ENCODE measurements at places on chromosomes 5 and 9. TPM values are rescaled to one million over a fixed set of nuclear protein-coding genes. Genes with fewer than 3 reads are reported as not detected.

PGM5 gene
- total RNA-seq, result not detected

LNPEP gene
- total RNA-seq, result 79.2 TPM

MARVELD2 gene
- total RNA-seq, result 0.18 TPM

MOB3B gene
- 0.13 TPM for total RNA-seq

SPATA31C1 gene
- total RNA-seq, result not detected

TSLP gene
- 0.15 TPM for total RNA-seq

TAS2R1 gene
- total RNA-seq, result not detected

EMB gene
- total RNA-seq, result 181 TPM

C8G gene
- 3.2 TPM for total RNA-seq

C5orf34 gene
- 7.7 TPM for total RNA-seq

ZNF462 gene
- 0.70 TPM for total RNA-seq

GRCh38 chr5:144332265-144332664 lies 161.6 kb downstream of the KCTD16 start:
- DNase-seq, result no peak

DNA sequence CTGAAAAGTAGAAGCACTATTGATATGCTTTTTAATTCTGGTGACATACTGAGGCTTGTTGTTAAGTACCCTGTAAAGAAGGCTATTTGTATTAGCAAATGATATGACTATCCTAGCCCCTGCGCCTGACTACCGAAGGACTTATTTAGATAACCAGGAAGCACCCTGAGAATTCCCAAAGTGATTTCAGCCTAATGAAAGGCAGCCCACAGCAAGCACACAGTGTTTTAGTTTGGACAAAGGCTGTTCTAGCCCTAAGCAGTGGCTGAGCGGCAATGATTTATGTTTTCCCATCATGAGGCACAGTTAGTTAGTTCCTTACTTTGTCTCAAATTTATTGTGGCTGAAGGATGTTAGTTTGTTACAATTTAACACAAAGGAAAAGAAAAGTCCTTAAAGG lies 235.3 kb downstream of the KCTD16 start:
- DNase-seq, result no peak

GRCh38 chr5:143101121-143101520 lies 302.4 kb downstream of the NR3C1 start:
- DNase-seq, result no peak

DNA sequence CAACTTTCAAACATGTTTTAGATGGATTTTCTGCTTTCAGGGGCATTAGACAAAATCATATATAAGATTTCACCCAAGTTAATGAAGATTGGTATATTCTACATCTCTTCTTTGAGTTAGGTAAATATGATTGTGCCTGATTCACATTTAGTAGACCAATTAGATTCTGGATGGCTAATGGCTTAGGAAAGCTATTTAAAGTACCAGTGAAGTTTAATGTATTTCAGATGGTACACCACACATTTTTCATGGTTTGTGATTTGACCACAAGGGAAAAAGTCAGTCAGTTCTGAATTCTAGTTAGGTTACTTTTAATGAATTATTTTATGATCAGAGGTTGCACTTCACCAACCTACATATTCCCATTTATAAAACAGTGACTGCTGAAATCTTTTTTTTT lies 409.7 kb downstream of the ADGRV1 start:
- DNase-seq, result no peak

DNA sequence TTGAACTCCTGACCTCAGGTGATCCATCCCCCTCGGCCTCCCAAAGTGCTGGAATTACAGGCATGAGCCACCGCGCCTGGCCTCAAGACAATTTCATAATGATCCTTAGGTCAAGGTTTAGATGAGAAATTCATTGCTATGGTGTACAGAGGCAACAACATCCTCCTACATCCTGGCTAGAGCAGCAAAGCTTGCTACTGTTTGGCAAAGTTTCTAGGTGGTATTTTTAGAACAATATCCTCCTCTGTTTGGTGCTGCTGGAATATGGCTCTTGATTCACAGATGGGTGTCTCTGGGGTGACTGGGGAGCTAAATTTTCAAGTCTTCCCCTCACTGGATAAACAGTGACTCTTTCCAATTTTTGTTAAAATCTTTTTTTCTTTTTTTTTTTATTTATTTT lies 30.6 kb downstream of the CRHBP start:
- no peak for DNase-seq

DNA sequence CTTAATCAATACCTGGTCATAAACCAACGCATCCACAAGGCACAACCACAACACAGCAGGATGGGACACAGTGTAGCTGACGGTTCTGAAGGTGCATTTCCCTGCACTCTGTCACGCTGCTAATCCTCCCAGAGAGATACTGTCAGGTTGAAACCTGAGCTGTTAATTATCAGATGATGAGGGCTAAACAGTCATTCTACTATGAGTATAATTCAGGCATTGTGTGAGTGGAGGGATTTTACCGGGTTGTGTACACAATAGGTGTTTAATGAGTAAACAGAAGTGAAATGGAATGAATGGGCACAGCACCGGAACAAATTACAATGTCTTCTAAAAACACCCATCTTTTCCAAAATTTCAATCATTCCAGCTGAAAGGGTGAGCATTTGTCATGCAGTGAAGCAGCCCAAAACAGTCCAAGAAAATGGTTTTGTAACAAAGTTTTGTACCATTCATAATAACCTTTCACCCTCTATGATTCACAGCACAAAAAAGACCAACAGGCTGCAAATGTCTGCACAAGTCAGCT lies 71.5 kb downstream of the ABCA1 start:
- DNase-seq, result no peak

- no peak for DNase-seq
These were observed 182.5 kb downstream of the GAPVD1 start for GRCh38 chr9:125444166-125444565.

DNA sequence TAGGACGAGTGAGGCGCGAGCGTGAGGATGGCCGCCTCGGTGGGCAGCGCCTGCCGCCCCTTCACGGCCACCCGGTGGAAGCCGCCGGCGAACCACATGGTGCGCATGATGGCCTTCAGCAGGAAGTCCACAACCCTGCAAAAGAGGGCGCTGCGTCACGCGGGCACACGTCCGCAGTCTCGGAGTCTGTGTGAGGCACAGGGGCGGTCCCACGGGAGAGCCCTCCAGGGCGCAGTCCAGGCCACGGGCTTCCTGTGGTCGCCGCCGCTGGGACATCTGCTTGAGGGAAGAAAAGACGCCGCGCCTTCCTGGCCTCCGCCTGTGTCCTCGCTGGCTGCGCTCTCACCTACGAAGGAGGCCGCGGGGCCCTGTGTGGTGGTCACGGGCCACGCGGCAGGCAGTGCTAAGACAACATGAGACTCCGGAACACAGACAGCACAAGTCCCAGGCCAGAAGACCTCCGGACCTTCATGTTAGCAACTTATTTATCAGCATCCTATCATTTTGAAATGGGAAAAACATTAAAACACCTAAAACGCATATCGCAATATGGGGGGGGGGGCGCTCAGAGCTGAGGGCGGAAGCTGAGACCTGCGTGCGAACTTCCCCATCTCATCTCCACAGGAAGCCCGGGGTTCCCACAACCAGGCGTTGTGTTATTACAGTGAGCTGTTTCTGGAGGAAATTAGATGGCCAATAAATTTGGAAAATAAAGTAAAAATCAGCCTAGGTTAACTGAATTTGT lies 28.8 kb downstream of the LPCAT1 start:
- no peak for DNase-seq

GRCh38 chr5:68114378-68115040 lies 101.0 kb upstream of the PIK3R1 start:
- no peak for DNase-seq

DNA sequence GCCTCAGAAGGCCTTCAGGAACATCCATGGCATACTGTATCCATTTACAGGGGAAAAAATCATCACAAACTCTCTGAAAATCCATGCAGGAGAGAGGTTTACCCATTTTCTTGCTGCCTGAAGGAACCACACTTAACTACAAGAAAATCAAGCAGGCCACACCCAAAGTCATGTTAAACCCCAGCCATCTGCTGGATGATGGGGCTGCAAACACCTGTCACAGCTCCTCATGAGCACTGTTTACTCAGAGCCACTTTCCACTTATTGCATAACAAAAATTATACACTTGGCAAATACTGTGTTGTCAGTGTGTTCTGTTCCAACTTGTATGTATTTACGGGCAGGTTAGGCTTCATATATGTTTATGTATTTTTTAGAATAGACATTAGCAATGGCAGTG lies 35.8 kb downstream of the PPIC start:
- no peak for DNase-seq

GRCh38 chr5:173719731-173720082 lies 103.3 kb upstream of the BOD1 start:
- DNase-seq, result no peak

DNA sequence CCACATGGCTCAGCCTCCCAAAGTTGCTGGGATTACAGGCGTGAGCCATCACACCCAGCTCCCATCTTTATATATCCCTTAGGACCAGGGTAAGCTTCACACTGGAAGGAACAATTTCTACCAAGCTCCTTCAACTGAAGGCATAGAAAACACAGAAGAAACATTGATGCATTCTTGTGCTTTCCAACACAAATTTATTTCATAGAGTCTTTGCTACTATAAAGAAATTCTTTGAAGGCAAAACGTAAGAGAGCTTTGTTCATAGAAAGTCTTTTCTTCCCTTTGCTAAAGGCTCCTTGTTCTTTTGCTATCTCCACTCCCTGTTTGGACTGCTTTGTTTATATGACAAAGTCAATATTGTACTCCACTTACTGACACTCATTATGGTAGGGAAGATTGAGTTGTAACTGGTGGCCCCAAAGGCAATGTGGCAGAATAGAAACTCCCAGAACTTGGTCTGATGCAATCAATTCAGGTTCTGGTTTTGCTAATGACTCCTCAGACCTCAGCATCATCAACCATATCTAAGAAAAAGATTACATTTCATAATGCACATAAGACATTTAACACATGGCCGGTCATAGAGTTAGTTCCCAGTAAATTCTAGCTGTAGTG lies 97.4 kb upstream of the CLINT1 start:
- DNase-seq, result no peak

Data from activated CD4-positive, alpha-beta memory T cell treated with anti-CD3 and anti-CD28 coated beads, Interleukin-2, amount 10 ng/mL, durations not matched to agents 7 days and 5 days (primary cell).